ENCODE measurements at places on chromosomes 12 and 14.

DNA sequence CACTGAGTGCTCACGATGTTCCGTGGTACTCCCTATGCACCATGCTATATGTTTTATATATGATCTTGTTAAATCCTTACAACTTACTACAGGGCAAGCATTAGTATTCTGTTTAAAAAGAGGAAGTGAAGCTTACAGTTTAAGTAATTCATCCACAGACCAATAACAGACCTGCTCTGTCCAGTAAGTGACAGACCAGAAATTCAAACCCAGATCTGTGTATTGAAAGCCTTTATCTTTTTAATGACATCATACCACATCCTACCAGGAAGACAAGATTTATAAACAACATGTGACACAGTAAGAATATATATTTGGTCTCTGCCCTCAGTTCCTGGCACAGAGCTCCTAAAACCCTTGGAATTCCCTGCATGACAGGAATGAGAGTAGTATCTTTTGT lies 206.5 kb downstream of the STXBP6 start:
- no peak for DNase-seq

DNA sequence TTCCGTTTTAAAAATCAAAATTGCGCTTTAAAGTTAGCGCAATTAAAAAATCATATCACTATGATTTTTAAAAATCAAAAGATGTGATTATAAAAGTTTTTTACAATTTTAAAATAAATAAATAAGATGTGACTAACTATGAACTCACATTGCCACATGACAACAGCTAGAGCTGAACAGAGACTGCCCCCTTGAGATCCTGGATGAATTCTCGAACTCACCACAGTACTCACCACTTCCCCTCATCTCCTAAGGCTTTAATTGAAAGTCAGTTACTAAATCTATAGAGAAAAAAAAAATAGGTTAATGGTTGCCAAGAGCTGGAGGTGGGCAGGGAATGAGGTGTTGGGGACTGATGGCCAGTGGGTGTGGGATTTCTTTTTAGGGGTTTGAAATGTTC lies 384.2 kb downstream of the ZFP36L1 start:
- no peak for DNase-seq

GRCh38 chr12:27516625-27517024 lies 7.4 kb upstream of the PPFIBP1 start:
- no peak for DNase-seq

DNA sequence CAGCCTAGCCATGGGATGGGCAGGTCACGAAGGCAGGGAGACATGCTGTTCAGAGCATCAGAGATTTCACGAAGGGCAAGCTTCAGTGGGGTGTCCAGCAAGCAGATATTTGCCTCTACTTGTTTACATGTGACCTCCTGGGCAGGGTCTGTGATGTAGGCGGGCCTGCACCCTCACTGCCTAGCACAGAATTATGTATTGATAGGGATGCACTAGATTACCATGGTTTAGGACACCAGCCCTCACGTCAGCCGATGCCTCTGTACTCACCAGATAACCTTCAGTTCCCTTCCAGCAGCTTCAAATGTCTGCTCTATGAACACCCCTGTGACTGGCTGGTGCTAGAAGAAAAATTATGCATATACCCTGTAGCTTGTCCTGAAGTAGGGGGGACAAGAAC lies 5.1 kb upstream of the EIF5 start:
- DNase-seq, result no peak

DNA sequence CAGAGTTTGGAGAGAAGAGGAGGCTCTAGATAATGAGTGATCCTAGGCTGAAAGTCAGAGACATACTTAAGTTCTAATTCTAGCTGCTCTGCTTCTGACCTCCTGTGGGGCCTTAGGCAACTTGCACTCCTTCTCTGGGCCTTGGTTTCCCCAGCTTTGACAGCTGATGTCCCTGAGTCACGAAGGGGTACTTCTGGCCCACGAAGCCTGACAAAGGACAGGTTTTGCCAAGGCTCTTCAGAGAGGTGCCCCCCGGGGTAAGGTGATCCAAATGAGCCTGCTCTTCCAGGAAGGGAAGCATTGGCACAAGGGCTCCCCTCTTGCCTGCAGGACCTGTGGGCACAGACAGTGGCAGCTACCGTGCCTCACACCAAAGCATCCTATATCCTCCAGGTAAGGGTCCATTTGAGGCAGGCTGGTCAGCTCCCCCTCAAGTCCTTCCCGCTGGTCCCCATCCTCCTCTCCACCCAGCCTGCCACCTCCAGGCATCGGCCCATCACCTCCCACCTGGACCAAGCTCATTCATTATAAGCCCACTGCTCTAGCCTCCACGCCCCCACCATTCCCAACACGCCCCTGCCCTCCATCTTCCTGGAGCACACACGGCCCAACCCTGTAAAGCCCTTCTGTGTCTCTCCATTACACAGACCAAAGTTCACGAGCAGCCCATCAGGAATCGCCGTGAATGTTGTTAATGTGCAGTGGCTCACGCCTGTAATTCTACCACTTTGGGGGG lies 1.9 kb upstream of the PPP1R13B start:
- no peak for DNase-seq

- DNase-seq, result no peak
These were observed 79.2 kb downstream of the B4GALNT3 start for GRCh38 chr12:538731-539539.

- DNase-seq, result no peak
These were observed 1.1 kb downstream of the FBXO21 start for GRCh38 chr12:117188961-117189724.

DNA sequence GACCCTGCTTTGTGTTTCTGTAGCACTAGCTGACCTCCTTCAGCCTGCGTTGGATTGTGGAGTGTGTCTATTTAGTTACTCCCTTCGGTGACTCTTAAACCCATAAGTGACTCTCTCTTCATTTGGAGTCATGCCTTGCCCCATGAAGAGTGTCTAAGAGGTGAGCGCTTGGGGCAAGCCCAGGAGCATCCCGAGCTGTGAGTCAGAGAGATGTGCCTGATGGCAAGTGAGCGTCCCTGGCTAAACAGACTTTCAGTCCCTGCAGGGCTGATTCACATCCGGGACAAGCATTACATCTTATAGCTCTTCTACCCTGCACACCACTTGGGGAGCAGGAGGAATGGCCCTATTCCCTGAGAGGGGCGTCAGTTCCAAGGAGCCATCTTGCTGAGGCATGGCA lies 24.3 kb upstream of the ATF1 start:
- DNase-seq, result no peak

- no peak for DNase-seq
These were observed 58.1 kb upstream of the RMST start for GRCh38 chr12:97404543-97404942.

- no peak for DNase-seq
These were observed 1.3 kb downstream of the RASSF3 start for GRCh38 chr12:64611341-64612284.

DNA sequence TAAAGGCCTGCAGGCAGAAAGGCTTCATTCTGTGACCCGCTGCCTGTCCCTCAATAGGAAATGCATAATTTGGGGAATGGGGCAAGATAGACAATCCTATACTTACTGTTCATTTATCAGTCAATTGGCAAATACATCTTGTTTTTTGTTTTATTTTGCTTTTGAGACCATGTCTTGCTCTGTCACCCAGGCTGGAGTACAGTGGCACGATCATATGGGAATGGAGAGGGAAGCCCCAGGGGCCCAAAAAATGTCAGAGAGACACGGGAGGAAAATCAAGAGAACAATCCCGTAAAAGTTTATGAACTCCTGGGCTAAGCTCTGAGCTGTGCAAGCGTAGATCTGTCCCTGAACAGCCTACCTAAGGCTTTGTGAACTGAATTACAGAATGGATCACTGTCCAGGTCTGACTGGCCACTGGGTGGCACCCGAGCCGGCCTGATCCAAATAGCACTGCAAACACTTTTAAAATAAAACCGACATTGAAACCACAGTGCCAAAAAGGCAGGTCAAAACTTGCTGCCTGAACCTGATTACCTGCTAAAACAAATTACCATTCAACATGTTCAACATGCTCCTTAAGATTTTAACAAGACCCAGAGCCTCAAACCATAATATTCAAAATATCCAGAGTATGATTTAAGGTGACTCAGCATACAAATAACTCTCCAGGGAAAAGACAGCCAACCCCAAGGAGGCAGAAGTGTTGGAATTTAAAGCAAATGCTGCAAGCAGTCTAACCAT lies 11.8 kb downstream of the COPS7A start:
- no peak for DNase-seq

DNA sequence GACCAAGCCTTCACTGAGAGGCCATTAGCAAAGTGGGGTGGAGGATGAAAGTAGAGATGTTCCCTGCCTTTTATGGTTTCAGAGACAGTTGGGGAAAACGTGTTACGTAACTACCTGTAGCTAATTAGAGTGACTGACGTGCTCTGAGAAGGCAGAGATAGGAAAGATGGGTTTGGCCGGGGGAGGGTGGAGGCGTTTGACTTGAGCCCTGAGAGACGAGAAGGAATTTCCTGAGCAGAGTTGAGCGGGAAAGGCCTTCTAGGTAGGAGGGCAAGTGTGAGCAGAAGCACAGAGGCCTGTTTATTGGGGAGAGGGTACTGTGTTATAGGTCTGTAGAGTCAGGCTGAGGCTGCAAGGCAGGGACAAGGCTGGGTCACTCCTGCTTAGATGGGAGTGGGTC lies 8.6 kb downstream of the TUNAR start:
- no peak for DNase-seq

GRCh38 chr12:105949391-105949790 lies 189.4 kb downstream of the NUAK1 start:
- DNase-seq, result no peak
